Forelimb muscle (tissue), 1 donor: ENCODE measurements at places on chromosomes 4 and X. TPM values are rescaled to one million over a fixed set of nuclear protein-coding genes. Genes with fewer than 3 reads are reported as not detected.

The FAM47E gene
- 1.5 TPM for polyA plus RNA-seq

The MAGEC2 gene
- polyA plus RNA-seq = not detected

The HMX1 gene
- polyA plus RNA-seq = 0.14 TPM

The ARHGEF38 gene
- polyA plus RNA-seq = 0.86 TPM

The HERC5 gene
- 2.6 TPM for polyA plus RNA-seq

The RTL3 gene
- 1.8 TPM for polyA plus RNA-seq

The PROM1 gene
- 56.0 TPM for polyA plus RNA-seq

The BRS3 gene
- polyA plus RNA-seq = not detected

The HS3ST1 gene
- polyA plus RNA-seq = 0.05 TPM

- no peak for DNase-seq
These were observed 349.2 kb downstream of the BMPR1B start for GRCh38 chr4:95107004-95107403.

- DNase-seq = no peak
These were observed 61.7 kb downstream of the EVC start for GRCh38 chr4:5772528-5773270.

DNA sequence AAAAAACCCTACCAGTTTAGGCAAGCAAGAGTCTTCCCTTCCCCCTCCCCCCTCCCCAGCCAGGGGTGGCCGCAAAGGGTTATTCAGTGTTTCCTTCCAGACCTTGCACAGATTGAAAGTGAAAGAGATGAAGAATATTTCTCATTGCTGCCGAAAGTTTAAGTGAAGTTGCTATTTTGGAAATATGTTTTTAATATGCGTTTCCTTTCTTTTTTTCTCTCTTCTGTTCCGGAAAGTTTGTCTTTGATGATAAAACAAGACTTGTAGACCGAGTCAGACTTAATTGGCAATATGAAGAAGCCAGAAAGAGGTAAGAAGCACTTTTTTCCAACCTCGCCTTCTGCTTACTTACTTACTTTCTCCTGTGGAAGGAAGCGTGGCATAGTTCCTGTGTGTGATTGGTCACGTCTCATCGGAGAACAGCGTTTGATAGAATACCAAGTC, 58.5 kb upstream of the CLCN4 start:
- DNase-seq = no peak

GRCh38 chr4:1109898-1110506, 3.4 kb downstream of the RNF212 start:
- no peak for DNase-seq

DNA sequence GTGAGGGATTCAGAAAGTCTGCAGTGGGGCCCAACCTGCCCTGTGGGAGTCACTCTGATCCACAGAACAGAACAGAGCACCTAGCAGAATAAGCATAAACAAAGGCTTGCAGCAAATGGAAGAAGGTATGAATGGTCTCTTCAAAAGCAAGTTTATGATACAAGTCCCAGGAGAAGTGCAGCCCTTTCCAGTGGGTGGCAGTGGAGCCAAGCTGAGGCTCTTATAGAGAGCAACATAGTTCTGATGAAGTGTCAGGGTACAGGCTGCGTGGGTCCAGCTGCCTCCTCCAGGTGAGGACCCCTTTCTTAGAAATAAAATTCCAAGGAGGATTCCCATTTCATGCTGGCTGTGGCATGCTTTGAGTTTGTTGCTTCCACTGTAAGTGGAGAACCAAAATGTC, 88.8 kb upstream of the PAK3 start:
- no peak for DNase-seq

DNA sequence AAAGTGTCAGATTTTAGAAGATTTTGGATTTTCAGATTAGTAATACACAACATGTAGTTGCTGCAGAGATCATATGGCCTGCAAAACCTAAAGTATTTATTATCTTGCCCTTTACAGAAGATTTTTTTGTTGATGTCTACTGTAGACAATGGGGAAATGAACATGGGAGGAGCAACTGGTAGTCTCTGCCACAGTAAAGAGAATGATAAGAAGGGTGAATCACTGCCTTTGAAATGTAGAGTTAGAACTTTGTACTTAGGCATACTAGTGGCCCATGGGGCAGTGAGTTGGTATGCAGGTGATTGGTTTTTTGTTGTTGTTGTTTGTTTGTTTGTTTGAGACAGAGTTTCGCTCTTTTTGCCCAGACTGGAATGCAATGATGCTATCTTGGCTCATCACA, 50.1 kb downstream of the GAB1 start:
- DNase-seq = no peak

DNA sequence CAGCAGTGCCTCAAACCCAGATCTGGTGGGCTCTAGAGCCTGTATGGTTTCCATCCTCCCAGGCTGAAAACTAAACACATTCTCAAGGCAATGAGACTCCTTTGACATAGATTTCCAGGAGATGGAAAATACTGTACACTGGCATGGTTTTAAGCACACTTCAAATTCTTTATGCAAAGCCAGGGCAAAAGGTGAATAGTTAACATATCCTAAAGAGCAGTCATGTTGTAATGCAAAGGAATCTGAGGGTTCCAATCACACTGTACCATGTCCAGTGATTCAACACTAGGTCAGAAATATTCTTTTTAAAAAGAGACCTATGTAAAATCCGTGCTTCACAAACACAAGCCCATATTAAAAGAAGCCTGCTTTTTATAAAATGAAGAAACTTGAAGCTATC, 195.3 kb downstream of the QDPR start:
- DNase-seq = no peak

DNA sequence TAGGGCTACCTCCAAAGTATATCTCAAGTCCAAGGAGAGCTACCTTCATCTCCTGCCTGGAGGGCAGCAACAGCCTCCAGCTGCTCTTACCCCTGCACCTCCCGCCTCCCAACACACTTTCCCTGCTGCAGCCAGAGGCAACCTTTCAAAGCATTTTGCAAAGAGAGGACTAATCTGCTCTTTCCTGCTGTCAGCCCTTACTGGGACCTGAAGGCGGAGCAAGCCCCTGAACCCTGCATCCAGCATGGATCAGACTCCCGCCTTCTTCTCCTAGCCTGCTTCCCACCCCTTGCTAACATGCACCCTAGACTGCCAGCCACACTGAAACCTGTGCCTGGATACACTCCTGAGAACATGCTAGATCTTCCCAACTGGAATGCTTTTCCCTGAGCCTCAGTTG, 37.7 kb upstream of the VMA21 start:
- DNase-seq = no peak

DNA sequence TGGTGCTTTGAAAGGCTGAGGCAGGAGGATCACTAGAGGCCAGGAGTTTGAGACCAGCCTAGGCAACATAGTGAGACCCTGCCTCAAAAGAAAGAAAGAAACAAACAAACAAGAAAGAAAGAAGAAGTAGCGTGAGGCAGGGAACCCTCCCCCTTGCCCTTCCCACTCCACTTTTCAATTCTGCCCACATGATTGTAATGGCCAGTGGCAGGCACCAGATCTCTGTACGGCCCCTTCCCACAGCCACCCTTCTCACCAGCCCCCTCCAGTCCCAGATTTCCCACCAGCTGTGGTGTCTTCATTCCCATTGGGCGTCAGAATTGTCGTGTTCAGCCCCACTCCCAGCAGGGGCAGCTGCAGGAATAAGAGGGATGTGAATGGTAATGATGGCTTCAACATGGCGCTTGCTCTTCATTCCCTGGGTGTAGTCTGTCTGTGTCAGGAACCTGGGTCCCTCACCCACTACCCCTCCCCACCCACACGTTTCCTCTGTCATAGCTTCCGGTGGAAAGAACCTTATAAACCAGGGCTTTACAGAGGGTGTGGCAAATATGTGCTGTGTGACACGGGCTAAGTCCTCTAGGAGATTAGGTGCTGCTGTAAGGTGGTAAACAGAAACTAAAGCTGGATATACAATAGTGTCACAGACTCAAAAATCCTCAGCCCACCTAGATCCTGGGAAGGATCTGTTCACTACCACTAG, at the start of gene IL2RG:
Gene IL2RG, minus strand, starts transcription at position 437 of the 703 bp plus-strand sequence. Its CDS starts 38 bp downstream, at position 399.
- DNase-seq = no peak

- no peak for DNase-seq
These were observed 858.9 kb upstream of the PCDH7 start for GRCh38 chr4:29861307-29861706.

DNA sequence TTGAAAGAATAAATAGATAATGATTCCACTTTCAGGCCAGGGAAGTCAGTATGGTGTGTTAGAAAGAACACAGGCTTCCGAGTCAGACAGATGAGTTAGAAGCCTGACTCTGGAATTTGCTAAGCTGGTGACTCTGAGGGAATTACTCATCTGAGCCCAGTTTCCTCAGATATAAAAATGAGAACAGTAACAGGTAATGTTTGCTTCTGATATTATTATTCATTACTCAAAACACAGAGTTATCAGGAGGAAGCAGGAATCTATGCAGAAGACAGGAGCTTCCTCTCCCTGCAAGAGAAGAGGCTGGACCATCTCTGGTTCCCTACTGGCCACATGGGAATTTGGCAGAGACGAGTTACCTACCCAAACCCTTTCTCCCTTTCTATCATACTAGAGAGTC, 163.1 kb downstream of the EVC2 start:
- no peak for DNase-seq

DNA sequence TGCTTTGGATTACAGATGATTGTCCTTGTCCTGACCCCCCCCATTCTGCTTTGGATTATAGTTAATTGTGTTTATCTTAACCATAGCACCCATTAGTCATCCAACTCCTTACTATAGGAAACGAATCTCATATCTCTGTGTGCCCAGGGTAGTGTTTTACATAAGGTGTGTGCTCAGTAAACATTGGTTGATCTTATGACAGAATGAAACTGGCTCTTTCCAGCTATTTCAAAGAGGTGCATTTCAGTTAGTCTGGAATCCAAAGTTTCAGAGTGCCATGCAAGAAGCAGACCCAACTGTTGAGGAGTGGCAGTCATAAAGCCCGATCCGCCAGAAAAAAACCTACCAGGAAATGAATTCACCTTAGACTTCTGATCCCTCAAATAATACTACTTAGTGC, 14.7 kb downstream of the TRIM2 start:
- DNase-seq = no peak

DNA sequence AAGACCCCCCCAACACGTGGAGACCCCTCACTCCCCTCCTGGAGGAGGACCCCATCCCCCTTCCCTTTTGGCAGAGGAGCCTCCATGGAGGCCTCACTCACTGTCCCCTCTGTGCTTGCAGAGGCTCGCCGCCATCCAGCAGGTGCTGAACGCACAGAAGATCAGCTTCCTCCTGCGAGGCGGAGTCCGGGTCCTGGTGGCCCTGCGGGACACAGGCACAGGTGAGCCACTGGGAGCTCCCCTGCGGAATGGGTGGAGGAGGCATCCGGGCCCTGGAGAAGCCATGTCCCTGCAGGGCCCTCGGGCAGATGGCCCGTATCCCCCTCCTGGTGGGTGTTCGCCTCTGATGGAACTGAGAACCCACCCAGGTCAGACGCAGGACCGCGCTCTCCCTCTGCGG, 206.5 kb downstream of the AFAP1 start:
- DNase-seq = no peak
